CD4-positive, alpha-beta T cell (primary cell): ENCODE measurements at places on chromosomes 5 and 9. TPM values are rescaled to one million over a fixed set of nuclear protein-coding genes. Genes with fewer than 3 reads are reported as not detected.

- no peak for DNase-seq
- H3K4me1 ChIP-seq, result no peaks in the 10 kb centered on the region
- H3K27ac ChIP-seq, result no peak overlapping the region
- no peaks in the 10 kb centered on the region for H3K36me3 ChIP-seq
- no peak overlapping the region for H3K4me3 ChIP-seq
- peaks cover 2% of the 10 kb centered on the region for H3K27me3 ChIP-seq
These were observed 41.3 kb upstream of the ZSWIM6 start for GRCh38 chr5:61290791-61291210.

GRCh38 chr5:79806741-79807140 is 117.1 kb downstream of the CMYA5 start:
- no peaks in the 10 kb centered on the region for H3K36me3 ChIP-seq
- DNase-seq, result no peak
- H3K4me3 ChIP-seq, result no peak overlapping the region
- H3K27ac ChIP-seq, result no peak overlapping the region
- H3K27me3 ChIP-seq, result no peaks in the 10 kb centered on the region
- no peaks in the 10 kb centered on the region for H3K4me1 ChIP-seq

DNA sequence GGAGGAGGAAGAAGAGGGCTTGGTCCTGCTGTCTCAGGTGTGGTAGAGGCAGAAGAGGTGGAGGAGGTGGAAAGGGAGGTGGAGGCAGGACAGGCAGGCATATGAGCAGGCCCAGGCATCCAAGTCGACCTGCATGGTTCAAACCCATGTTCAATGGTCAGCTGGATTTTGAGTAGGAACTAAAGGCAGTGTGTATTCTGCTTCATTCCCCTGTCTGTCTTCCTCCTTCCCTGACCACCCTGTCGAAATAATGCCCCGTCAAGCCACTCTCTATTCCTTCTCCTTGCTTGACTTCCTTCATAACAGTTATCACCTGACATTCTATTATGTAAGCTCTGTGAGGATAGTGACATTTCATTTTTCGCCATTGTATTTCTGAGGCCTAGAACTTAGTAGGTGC is 34.8 kb downstream of the ATP6V0E1 start:
- no peak overlapping the region for H3K4me3 ChIP-seq
- peaks cover 14% of the 10 kb centered on the region for H3K4me1 ChIP-seq
- no peak overlapping the region for H3K27ac ChIP-seq
- no peaks in the 10 kb centered on the region for H3K27me3 ChIP-seq

GRCh38 chr9:109245310-109245897 is 75.5 kb downstream of the EPB41L4B start:
- no peak for DNase-seq
- H3K27ac ChIP-seq, result no peak overlapping the region
- peaks cover 5% of the 10 kb centered on the region for H3K27me3 ChIP-seq

GRCh38 chr5:87777877-87778276 is 365.1 kb upstream of the CCNH start:
- no peak overlapping the region for H3K4me3 ChIP-seq
- no peaks in the 10 kb centered on the region for H3K4me1 ChIP-seq
- no peak for DNase-seq
- H3K36me3 ChIP-seq, result no peaks in the 10 kb centered on the region
- H3K27me3 ChIP-seq, result no peaks in the 10 kb centered on the region
- H3K27ac ChIP-seq, result no peak overlapping the region

GRCh38 chr9:111566234-111566633 is 33.2 kb downstream of the PTGR1 start:
- no peak overlapping the region for H3K4me3 ChIP-seq
- no peaks in the 10 kb centered on the region for H3K36me3 ChIP-seq
- DNase-seq, result no peak
- H3K27me3 ChIP-seq, result no peaks in the 10 kb centered on the region
- H3K4me1 ChIP-seq, result no peaks in the 10 kb centered on the region

DNA sequence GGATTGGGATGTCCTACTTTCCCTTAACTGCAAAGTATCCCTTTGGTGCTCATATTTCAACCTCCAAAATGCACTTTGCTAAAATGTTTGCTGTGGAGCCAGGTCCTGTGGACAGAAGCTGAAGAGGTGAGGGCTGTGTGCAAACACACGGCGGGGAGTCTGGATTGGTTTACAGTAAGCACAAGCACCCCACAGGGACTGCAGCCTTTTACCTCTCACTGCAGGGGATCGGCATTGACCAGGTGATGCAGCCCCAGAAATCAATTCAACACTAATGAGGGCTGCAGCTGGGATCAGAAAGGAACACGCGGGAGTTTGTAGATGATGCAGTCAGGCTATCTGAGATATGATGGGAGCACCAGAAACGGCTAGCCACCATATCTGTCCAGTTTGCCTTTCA is 450.9 kb downstream of the CCDC171 start:
- H3K27ac ChIP-seq, result no peak overlapping the region
- H3K27me3 ChIP-seq, result no peaks in the 10 kb centered on the region

DNA sequence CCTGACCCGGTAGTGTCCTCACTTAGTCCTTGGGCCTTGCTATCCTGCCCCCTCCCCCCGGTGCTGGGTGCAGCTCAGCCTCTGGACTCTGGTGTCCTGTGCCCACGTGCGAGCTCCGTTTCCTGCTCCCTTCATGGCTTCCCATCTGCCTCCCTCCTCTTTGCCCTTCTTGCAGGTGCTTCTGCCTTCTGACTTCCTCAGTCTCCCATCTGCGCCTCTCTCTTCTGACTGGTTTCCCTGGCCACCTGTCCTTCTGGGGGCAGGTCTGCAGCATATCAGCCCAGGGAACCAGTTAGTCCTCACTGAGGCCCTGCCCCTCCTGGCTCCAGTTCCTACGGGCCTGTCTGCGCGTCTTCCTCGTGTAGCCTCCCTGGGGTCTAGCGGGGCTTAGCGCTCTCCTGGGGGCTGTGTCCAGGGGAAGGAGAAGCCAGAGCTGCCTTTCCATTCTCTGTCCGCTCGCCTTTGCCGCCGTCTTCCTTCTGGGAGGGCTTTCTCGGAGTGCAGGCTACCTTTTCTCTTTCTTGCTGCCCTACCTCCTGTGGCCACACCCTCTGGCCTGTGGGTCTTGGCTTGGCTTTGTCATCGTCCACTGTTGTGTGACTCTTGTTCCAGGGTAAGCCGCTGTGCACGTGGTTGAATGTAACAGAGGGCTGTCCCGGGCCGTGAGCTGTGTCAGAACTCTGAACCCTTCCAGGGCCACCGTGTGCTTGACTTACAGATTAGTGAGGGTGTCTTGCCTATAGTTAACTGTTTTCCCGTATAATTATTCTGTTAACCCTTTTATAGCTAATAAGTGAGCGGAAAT is 51.8 kb downstream of the EHMT1 start:
- H3K4me3 ChIP-seq, result no peak overlapping the region
- peaks cover 17% of the 10 kb centered on the region for H3K36me3 ChIP-seq
- peaks cover 34% of the 10 kb centered on the region for H3K4me1 ChIP-seq
- no peak for DNase-seq

DNA sequence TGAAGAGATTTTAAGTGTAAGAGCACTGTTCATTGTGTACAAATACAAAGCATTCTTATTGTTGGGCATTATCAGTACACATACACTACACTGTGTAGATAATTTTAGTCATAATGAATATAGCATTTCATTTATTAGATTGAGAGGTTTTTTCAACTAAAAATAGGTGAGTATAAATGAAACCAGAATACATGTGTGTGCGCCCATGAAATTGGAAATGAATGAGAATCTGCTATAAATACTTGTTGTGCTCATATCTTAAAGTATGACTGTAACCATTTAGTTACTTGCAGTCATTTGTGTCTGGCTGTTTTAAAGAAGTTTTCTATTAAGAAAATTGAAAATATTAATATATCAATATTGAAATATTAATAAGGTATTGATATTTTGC is 189.0 kb upstream of the MEF2C start:
- H3K36me3 ChIP-seq, result no peaks in the 10 kb centered on the region
- H3K4me3 ChIP-seq, result no peak overlapping the region
- H3K4me1 ChIP-seq, result no peaks in the 10 kb centered on the region
- no peak for DNase-seq
- no peak overlapping the region for H3K27ac ChIP-seq

- no peak for DNase-seq
- no peaks in the 10 kb centered on the region for H3K4me1 ChIP-seq
- H3K27ac ChIP-seq, result no peak overlapping the region
- no peak overlapping the region for H3K4me3 ChIP-seq
- H3K36me3 ChIP-seq, result no peaks in the 10 kb centered on the region
These were observed 32.2 kb downstream of the NDUFS6 start for GRCh38 chr5:1833264-1834021.

SMIM33 gene
- 0.08 TPM for total RNA-seq

EIF4EBP3 gene
- total RNA-seq, result 12.7 TPM

FBXO10 gene
- total RNA-seq, result 0.81 TPM

FBP2 gene
- total RNA-seq, result not detected

GDA gene
- total RNA-seq, result not detected

SPATA31A3 gene
- total RNA-seq, result not detected

BARHL1 gene
- not detected for total RNA-seq

PRXL2C gene
- 25.0 TPM for total RNA-seq

SEMA5A gene
- total RNA-seq, result 2.0 TPM

JMY gene
- 73.3 TPM for total RNA-seq

ANKRD31 gene
- total RNA-seq, result 0.56 TPM

ARHGEF39 gene
- total RNA-seq, result 0.08 TPM
